ENCODE measurements at places on chromosomes 6 and 20.

- no peak for DNase-seq
Measured at GRCh38 chr6:110859335-110859792, 15.2 kb upstream of the AMD1 start.

DNA sequence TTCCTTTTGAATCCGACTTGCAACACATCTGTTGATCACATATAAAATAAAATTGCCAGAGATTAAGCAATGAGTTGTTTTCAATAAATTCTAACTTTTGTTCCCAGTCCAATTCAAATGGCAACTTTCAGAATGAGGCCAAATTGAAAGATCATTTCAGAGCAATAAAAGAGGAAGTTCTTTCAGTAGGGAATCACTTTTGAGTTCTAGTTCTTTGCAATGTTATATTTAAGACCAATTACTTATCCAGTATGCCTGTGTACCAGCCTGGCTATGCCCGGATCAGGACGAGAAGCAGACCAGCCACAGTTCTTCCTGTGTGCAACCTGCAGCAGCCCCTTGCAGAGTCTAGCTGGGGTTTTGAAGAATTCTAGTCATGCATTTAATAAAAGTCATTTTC lies 232.5 kb downstream of the BTBD9 start:
- DNase-seq = no peak

- no peak for DNase-seq
Measured at GRCh38 chr6:37555040-37555781, 55.5 kb upstream of the CCDC167 start.

- no peak for DNase-seq
Measured at GRCh38 chr6:166308033-166308768, at the start of gene PRR18. Gene PRR18 (minus strand): TSS chr6:166308392. CDS start chr6:166308142, 250 bp downstream.

- no peak for DNase-seq
Measured at GRCh38 chr6:124679387-124679786, 282.9 kb upstream of the RNF217 start.

- DNase-seq = no peak
Measured at GRCh38 chr6:73556836-73557235, 36.0 kb upstream of the EEF1A1 start.
